ENCODE measurements at places on chromosomes 2 and 18.

DNA sequence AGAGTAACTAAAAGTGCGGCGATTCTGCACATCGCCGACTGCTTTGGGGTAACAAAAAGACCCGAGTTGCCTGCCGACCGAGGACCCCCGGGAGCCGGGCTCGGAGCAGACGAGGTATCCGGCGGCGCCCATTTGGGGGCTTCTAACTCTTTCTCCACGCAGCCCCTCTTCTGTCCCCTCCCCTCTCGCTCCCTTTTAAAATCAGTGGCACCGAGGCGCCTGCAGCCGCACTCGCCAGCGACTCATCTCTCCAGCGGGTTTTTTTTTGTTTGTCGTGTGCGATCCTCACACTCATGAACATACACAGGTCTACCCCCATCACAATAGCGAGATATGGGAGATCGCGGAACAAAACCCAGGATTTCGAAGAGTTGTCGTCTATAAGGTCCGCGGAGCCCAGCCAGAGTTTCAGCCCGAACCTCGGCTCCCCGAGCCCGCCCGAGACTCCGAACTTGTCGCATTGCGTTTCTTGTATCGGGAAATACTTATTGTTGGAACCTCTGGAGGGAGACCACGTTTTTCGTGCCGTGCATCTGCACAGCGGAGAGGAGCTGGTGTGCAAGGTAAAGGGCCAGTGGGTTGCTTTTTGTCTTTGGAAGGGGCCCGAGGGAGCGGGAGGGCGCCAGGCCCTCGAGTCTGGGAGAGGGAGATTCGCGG lies 1.4 kb downstream of the TRIB2 start:
- no peak for DNase-seq

DNA sequence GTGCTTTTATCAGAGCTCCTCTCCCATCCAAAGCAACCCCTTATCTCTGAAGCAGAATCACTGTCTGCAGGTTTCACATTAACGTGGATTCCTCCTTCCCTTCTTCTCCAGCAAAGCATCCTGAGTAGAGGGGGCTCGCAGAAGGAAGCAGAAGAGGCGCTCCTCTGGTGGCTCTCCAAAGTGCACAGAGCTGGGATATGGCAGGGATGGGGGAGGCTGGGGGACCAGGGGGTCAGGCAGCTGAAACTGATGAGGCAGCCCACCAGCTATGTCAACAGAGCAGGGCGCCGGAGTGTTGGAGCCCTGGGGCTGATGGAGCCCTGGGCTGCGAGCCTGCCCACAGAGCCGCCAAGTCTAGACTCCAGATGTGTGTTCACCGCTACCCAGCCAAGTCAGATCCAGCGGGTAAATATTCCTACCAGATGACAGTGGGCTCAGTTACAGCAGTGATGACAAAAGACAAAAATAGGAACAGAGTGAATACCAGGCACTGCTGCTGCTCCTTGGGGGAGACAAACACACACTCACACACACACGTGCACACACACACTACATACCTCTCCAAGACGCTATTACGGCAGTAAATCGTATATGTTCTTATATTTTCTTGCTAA lies 678.3 kb upstream of the ID2 start:
- no peak for DNase-seq

- DNase-seq, result no peak
Observed at GRCh38 chr18:23237524-23238151, 102.4 kb downstream of the CABLES1 start.

DNA sequence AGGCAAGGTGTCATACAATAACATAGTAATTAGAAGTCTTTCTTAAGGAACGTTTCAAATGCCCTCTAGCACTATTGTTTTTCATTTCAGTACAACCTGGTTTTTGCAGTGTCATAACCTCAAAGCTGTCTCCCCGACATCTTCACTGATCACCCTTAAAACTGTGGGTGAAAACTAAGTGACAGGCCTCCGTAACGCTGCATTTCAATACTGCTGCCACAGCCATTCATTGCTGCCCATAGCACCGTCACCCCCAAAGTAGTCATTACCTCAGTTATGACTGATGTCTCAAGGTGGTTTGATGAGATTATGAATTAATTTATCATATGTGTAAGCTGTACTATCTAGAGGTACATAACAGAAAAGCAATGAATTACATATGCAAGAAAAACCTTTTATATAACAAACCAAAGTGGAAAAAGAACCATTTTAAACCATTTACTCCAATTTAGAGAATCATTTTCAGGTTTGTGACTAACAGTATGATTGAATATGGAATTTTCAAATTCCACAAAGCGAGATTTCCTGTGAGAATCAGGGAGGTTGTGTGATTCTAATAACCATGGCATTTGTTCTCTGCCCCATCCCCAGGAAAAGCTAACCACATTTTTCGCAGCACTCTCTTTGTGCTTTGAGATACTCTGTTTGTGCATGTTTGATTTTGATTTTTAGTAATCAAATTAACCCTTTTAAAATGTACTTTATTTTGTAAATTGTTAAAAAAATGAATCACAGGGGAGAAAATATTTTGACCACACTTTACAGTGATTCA lies 263.0 kb downstream of the PTGR3 start:
- no peak for DNase-seq

- no peak for DNase-seq
Observed at GRCh38 chr2:215614296-215614695, 178.4 kb upstream of the FN1 start.

- peak; percentile 42 for DNase-seq
Observed at GRCh38 chr2:206387808-206388207, 55.5 kb upstream of the ADAM23 start.

- DNase-seq, result no peak
Observed at GRCh38 chr2:60882971-60883753, 1.8 kb downstream of the REL start.

DNA sequence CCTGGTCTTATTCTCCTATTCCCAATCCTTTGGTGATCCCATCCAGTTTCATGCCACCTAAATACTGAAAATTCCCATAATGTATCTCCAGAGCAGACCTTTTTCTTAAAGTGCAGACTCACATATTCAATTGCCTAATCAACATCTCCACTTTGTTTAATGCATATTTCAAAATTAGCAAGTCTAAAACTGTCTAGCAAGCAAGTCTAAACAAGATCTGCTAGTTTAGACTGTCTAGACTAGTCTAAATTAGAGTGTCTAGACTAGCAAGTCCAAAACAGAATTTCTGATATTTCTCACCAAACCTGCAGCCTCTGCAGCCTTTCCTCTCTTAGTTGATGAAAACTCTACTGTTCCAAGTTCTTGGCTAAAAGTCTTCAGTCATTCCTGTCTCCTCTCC lies 44.6 kb downstream of the THUMPD2 start:
- DNase-seq, result no peak

DNA sequence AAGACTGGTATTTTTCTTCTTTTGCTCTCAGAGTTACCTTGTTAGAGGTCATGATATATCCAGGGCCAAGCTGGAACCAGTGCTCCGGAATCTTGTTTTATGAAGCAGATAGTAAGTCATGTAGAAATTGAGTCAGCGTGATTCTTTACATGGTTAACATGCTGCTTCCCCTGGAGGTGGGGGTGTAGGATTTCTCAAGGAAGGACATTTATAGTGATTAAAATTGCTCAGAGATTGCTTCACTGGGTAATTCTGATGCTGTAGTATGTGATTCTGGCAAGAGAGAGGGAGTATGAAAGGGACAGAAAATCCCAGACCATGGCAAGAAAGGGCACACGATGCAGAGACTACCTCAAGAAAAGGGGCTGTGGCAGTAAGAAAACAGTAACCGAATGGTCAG lies 8.0 kb upstream of the MYL1 start:
- DNase-seq, result no peak

DNA sequence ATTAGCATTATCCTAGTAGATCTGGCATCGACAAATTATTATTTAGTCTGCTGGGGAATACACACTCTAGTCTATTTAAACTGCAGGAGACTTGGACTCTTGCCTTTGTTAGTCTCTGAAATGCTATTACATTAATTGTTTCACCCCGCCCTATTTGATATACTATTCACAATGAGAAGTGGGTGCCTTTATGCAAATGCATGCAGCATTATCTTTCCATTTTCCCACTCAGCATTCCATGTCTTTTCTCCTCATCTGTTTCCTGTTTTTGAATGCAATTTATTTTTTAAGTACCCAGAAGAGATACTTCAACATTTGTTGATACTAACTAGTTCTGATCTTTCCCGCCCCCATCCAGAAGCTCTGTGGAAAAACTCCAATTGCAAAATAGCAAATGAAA lies 395.3 kb upstream of the NXPH2 start:
- no peak for DNase-seq

- peak; percentile 31 for DNase-seq
Observed at GRCh38 chr2:88350331-88351248, 101.9 kb downstream of the FOXI3 start.

- no peak for DNase-seq
Observed at GRCh38 chr2:47598476-47598875, 184.5 kb upstream of the MSH6 start.

- DNase-seq, result no peak
Observed at GRCh38 chr18:27793013-27793785, 383.7 kb downstream of the CDH2 start.

- DNase-seq, result no peak
Observed at GRCh38 chr2:238872628-238873380, 24.9 kb downstream of the TWIST2 start.

DNA sequence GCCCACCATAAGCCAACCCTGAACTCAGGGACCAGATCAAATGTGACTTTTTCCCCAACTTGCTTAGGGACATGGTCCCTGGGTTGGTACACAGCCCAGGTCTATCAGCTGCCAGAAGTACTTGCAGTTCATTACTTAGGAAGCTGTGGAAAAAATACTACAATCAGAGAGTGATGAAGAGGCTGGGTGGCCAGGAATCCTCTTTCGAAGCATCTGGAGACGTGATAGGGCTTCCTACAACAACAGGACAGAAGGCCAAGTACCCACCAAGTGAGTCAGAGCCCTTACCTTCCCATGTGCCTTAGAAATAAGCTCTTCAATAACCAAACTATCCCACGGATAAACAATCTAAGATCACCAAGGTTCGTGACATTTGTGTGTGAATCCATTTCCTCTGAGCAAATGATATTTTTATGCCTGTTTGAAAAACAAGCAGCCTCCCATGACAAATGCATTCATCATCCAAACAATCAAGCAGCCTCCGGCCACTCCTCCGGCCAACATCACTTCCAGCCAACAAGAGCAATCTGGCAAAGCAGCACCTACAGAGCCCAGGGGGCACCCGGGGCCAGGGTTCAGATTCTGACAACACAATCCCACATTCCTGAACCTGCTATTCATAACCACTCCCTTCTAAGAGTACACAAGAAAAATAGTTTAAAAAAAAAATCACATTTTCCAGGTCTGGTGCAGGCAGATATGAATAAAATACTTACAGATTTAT lies 26.4 kb downstream of the TBC1D8 start:
- no peak for DNase-seq

DNA sequence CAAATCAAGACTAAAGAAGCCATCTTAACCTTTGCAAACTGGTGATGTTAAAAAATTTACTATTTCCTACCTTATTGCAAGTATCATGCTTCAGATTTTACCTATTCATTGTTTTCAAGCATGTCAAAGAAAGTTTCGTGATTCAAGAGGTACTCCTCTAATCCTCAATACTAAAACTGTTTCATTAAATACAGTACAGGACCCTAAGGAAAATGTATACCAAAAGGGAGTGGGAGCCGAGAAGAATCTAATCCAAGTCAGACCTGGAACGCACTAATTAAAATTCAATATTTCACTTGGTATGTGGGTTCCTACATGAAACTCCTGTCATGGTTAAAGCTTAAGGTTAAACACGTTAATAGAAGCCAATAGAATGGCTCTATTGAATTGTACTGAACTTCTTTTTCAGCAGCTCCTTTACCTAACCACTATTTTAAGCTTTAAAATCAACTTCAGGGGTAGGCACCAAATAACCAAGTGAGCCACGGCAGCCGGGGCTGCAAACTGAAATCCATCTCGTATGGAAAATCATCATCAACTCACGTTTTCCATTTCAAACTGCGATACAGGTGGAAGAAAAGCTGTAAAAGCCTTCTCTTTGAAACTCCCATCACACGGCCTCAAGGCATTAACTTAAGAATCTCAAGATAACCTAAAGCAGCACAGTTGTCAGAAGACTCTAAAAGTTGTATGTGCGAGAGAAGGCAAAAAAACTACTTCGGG lies 188.8 kb downstream of the ZEB2 start:
- DNase-seq, result no peak

DNA sequence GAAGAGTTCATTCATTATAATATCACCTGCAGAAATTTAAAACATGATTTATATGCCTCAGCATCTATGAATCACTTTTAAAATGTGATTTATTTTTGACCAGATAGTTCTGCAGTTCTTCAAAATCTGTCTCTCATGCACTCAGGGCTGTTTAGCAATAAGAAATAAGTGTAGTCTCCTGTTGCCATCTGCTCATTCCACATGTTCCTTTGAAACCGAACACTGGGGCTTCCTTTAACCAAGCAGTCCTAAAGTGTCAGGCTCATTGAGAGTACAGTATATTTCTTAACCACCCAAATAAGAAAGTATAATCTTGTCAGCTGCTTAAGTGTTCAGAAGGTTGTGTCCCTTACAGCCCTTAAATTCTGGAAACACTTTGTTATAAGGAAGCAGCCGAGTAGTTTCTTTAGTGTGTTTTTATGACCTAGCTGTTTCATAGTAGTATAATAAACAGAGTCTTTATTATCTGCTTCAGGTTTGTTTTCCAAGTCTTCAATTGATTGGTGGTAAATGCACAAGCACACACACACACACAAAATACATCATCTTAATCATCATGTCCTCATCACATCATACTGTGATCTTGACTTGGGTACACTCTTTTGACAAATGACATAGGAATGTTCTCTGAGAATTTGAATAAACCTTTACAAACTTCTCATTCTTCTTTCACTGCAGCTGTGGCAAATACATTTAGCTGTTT lies 10.4 kb downstream of the WDR7 start:
- no peak for DNase-seq

GRCh38 chr18:23072079-23072478 lies 63.2 kb upstream of the CABLES1 start:
- DNase-seq, result no peak

DNA sequence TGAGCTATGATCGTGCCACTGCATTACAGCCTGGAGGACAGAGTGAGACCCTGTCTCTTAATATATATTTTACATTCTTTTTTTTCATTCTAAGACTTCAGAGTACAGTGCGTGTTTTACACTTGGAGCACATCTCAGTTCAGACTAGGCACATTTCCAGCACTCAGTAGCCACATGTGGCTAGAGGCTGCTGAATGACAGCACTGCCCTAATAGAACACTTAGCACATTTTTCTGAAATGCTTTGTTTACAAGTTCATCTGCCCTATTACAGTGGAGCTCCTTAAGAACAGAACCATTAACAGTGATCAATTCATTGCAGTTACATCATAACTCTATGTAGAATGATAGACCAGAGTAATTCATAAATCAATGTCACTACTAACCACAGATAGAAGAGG lies 138.1 kb downstream of the SUCLG1 start:
- no peak for DNase-seq

All from WERI-Rb-1 (cell line).